ENCODE measurements at places on chromosomes 1 and 21.
A peak's percentile ranks its signal among the peaks of the same experiment; 100 is the strongest.

GRCh38 chr1:163174524-163175437, 27.9 kb downstream of the RGS5 start:
- peak; percentile 58 for DNase-seq

GRCh38 chr1:206947255-206947654, 989 bp upstream of the PIGR start:
- no peak for DNase-seq

GRCh38 chr1:115782571-115783281, 14.2 kb upstream of the CASQ2 start:
- peak; percentile 91 for DNase-seq

DNA sequence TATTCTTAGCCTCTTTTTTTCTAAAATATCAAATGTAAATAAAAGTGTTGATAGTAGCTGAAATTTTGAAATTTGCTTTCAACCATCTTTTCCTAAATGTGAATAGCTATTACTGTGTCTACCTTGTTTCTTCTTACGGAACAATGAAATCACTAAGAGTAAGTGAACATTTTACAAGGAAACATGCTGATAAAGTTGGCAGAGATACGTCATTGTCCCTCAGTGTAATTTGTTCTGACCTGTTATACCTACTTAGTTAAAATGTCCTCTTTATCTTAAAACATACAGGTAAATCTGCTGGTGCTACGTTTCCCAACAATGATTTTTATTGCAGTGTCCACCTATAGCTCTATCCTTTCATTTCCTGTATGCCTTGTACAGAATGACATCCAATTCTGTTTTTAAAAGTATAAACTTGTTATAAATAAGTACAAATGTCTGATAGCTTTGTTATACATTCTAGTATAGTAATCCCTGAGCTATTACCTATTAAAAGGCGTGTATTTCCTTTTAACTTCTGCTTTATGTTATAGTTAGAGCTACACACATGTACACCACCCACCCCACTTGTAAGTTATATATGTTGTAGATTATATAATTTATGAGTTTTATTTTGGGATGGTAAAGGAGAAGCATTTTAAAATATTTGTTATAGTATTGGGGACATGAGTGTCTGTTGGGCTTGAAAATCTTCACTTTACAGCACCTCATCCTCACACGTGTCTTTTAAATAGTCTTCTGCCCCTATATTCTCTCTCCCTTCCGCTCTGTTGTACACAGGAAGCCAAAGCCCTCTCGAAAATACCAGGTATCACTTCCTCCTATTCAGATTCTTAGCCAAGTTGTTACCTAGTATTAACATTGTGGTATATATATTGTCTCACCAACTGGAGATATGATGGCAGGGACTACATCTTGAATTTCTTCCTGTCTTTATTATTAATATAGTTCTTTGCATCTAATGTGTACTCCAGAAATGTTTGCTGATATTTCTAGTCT, 25.2 kb downstream of the LAMC1 start:
- DNase-seq, result no peak

GRCh38 chr1:7375781-7376660, 395.1 kb upstream of the VAMP3 start:
- no peak for DNase-seq

GRCh38 chr1:172375211-172375631, 45.3 kb upstream of the C1orf105 start:
- DNase-seq, result no peak

- no peak for DNase-seq
Observed at GRCh38 chr1:89949991-89950624, 44.8 kb upstream of the ZNF326 start.

All from urothelium cell line (cell line).